ENCODE measurements at places on chromosomes 1 and 21.
A peak's percentile ranks its signal among the peaks of the same experiment; 100 is the strongest.

DNA sequence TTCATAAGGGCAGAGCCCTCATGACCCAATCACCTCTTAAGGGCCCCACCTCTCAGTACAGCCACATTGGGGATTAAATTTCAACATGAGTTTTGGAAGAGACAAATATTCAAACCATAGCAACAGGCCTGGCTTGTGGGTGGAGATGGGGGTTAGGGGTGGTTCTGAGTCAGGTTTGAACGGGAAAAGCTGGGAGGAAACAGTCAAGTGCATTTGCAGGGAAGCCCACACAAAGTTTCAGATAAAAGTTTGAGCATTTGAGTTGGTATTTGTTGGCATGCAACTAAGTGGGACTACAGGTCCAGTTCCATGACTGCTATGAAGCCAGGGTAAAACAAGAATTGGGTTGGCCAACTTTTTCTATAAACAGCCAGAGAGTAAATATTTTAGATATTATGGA is 21.0 kb upstream of the PADI2 start:
- no peak for DNase-seq

DNA sequence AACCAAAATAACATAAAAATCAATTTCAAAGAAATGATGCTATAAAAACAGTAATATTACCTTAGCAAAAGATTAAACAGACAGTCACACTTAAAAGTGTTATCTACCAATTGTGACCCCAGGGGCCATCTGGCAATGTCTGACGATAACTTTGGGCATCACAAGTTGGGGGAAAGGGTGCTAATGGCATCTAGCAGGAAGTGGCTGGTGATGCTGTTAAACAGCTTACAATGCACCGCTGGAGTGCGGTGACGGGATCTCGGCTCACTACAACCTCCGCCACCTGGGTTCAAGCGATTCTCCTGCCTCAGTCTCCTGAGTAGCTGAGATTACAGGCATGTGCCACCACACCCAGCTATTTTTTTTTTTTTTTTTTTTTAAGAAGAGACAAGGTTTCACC is 27.6 kb downstream of the NUP133 start:
- DNase-seq = no peak

DNA sequence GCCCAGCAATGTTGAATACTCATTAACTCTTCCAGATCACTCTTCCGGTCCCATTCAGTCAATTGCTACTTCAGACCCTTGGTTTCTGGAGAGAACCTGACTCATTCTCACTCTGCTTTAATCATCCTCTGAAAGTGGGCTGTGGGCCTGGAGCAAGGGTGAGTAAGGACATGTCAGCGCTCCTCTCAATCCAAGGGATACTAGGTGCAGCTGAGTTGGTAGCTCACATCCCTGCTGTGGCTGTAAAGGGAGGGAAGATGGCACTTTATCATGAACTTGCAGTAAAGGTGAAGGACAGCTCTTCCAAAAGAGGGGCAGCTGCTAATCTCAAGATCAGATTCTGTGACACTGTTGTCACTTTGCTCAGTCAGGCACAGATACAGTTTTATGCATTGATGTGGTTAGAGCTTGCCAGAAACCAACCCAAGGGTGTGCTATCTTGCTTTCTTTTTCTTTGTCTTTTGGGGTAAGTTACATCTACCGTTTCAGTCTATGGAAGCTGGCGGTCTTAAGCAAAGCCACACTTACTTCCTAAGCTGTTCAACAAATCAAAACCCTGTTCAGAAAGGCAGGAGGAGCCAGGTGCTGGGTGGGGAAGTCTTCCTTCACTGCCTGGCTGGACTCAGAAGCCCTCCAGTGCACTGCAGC is 26.5 kb upstream of the NTPCR start:
- no peak for DNase-seq

- DNase-seq = no peak
Observed at GRCh38 chr1:11753555-11754208, 8.3 kb upstream of the C1orf167 start.

- DNase-seq = peak; percentile 87
Observed at GRCh38 chr1:151196292-151196800, 2.0 kb upstream of the PIP5K1A start.

DNA sequence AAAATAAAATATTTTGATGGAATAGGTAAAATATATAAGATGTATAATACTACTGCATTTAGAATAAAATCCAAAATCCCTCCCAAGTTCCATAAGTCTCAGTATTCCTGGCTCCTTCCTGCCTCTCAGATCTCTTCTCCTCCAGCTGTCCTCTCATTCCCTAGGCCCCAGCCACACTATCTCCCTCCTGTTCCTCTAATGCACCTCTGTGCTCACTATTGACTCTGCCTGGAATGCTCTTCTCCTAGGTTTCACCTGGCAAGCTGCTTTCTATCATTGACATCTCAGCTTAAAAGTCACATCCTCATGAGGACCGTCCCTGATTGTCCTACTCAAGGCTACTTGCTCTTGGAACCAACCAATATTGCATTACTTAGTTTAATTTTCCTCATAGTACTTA is 7.2 kb downstream of the NME7 start:
- no peak for DNase-seq

GRCh38 chr1:12450090-12450755 is 167.8 kb downstream of the DHRS3 start:
- no peak for DNase-seq

DNA sequence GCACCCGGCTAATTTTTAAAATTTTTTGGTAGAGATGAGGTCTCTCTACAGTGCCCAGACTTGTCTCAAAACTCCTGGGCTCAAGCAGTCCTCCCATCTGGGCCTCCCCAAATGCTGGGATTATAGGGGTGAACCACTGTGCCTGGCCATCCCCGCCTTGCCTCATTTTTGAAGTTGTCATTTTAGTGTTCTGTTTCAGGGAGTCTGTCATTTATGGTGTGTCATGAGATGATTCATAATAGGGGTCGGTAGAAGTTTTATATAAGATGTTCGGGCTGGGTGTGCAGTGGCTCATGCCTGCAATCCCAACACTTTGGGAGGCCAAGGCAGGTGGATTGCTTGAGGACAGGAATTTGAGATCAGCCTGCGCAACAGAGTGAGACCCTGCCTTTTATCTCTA is 8.5 kb downstream of the PRCC start:
- DNase-seq = no peak

DNA sequence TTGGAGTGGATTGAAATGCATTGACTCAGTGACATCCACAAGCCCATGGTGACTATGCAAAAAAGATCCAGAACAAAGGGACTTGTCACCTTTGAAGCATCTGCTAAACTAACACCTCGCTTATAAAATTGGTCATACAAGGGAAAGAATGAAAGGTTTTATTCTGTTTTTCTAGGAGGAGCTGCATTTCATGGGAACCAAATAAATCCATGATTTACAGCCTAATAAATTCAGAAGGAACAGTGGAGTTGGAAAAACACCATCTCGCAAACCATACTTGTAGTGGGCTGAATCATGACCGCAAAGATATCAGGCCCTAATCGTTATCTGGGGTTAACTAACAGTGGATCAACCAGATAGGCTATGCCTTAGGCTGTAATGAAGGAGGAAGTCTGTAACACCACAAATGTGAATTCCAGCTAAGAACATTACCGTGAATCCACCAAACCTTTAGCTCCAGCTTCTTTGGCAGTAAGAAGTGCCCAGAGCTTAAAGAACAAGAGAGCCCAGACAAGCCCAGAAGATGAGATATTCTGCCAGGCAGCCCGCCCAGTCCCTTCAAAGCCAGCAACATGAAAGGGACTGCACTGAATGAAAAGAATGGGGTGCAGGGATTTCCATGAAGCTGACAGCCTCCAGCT is 27.4 kb downstream of the RSPH1 start:
- no peak for DNase-seq

- DNase-seq = no peak
Observed at GRCh38 chr1:185468626-185469025, 151.6 kb upstream of the IVNS1ABP start.

- no peak for DNase-seq
Observed at GRCh38 chr1:19599810-19600209, 44.3 kb upstream of the NBL1 start.

DNA sequence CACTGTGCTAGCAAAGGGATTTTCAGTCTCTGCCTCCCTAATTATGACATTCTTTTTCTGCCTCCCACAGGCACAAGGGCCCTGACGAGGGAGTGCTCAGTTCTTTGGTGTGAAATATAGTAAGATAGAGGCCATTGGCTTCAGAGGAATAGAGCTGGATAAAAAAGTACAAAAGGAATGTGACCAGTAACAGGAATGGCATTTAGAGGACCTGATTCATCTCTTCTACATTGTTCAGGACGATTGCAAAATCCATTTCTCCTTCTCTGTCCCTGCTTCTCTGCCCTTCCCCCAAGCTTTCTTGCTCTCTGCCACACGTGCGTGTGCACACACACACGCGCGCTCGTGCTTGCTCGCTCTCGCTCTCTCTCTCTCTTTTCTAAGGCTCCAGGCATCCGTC is 668.2 kb downstream of the KIF26B start:
- no peak for DNase-seq

DNA sequence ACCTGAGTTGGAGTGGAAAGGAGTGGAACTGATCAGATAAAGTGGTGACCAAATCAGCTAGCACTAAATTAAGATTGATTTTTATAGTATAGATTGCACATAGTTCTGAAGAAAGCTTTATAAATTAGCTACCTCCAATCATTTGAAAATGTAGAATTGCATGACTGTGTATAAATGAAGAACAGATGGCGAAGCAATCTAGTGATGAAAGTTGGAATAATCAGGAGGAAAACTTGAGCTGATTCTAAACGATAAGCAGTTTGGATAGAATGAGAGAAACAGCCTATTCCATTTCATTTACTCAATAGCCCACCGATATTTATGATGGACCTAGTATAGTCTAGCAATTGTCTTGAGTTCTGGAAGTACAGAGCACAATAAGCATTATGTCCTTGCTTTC is 661.5 kb downstream of the PLA2G4A start:
- no peak for DNase-seq

DNA sequence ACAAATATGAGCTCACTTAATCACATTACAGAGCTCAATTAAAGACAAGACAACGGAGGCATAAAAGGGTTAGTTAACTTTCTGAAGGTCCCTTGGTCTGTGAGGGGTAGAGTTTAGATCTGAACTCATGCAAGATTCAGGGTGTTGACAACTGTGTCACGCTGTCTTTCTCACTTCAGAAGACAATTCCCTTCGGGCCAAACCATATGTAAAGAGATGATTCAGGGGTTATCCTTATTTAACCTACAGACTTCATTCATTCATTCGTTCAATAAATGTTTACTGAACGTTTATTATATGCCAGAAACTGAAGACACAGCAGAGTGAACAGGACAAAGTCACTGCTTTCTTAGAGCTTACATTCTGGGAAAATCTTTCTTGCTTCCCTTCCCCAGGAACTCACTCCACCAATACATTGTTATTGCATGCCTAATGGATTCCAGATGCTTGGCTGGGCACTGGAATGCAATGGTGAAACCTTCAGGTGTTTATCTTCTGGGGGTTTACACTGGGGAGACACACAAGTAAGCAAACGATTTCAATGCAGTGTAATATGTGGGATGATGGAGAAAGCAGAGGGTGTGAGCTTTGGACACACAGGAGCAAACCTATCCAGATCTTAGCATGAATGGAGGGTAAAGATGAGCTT is 6.4 kb downstream of the XCL1 start:
- no peak for DNase-seq

- no peak for DNase-seq
Observed at GRCh38 chr1:109713636-109714035, 1.6 kb downstream of the GSTM5 start.

DNA sequence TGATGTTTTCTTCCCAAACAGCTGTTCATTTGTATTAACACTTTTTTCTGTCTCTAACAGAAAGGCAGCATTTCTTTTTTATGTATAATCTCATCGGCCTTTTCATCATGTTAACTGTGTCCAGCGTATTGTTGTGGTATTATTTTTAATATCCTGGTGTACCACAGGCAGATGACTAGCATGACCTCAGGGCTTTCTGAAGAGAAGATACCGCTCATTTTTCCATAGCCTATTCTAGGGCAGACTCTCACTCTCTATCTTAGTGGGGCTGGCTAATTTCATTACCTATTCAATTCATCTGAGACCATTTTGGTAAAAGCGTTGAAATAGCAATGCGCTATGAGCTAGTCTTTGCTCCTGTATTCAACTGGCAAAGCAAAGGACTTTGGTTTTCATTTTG is 209.9 kb downstream of the SDCCAG8 start:
- DNase-seq = no peak

- no peak for DNase-seq
Observed at GRCh38 chr1:64523413-64524337, 53.7 kb downstream of the CACHD1 start.

GRCh38 chr1:54781023-54781723 is 16.9 kb upstream of the PARS2 start:
- peak; percentile 52 for DNase-seq

- no peak for DNase-seq
Observed at GRCh38 chr1:171890131-171890530, 48.8 kb downstream of the DNM3 start.

GRCh38 chr1:48596046-48596445 is 124.0 kb upstream of the SPATA6 start:
- DNase-seq = no peak

DNA sequence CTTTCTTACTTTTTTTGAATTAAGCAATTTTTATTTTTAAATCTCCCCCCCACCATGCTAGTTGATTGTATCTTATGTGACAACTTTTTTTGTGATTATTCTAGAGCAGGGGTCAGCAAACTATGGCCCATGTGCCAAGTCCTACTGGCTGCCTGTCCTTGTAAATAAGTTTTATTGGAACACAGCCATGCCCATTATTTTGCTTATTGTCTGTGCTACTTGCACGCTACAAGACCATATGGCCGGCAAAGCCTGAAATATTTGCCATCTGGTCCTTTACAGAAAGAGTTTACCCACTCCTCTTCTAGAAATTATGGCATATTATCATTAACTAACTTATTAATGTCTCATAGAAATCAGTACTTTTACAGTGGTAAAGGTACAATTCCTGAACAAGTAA is 51.7 kb downstream of the AK5 start:
- no peak for DNase-seq

DNA sequence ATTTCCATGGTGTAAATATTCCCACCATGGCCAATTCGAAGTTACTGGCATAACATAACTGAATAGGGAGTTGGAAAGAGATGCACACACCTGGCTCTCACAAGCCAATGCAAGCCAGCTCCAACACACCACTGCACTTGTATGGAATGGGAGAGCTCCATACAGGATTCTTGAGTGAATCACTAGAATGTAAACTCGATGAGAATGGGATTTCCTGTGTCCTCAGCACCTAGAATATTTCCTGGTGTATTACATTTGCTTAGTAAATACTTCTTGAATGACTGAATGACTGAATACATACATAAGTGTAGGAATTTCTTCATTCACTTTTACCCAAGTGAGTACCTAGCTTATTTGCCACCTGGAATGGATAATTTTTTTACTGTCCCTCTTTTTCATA is 16.2 kb upstream of the PPIE start:
- DNase-seq = no peak
